GM23338 (cell line): ENCODE measurements at places on chromosomes 1 and 21.

- DNase-seq: no peak
Measured at GRCh38 chr21:38247738-38248510, 8.9 kb upstream of the KCNJ15 start.

DNA sequence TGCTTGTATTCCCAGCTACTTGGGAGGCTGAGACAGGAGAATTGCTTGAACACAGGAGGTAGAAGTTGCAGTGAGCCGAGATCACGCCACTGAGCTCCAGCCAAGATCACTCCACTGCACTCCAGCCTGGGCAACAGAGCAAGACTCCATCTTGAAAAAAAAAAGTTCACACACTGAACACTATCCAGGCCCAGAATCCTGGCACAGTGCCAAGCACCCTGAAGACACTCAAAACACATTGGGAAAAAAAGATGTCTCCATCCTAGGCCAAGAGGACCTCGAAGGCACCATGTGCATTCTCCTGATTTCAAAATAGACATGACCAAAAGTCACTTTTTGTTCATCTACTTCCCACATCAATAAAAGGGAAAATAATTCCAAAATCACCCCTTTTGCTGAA lies 38.7 kb downstream of the SLC9A1 start:
- DNase-seq: no peak

- no peak for DNase-seq
Measured at GRCh38 chr1:212583643-212584042, 24.9 kb upstream of the ATF3 start.

DNA sequence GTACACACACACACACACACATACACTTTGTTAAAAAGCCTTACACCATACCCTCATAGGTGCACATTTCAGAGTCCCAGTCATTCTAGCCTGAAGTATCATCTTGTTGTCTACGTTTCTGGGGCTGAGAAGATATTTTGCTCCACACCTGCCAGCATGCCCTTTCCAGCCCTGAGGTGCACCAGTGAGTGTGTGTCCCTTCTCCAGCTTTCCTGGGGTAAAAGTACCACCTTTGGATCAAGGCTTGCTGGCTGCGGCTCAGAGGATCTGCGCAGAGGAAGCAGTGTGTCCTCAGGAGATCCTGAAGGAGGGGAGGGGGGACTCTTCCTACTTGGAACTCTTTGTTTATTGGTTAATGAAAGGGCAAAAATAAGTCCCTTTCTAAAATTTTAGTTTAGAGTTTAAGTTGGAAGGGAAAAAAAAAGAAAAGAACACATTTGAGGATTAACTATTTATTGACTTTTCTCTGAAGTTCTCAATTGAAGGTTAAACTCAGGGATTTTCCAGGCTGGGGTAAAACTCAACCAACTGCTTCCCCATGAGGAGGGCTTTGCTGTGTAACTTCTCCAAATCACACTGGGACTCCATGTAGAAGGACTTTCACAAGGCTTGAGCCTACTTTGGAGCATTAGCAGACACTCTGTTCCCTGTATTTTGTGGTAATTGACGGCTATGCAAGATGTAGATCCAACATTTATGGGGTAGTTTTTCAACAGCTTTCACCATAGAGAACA lies 200.3 kb upstream of the SGIP1 start:
- DNase-seq: peak; percentile 38

DNA sequence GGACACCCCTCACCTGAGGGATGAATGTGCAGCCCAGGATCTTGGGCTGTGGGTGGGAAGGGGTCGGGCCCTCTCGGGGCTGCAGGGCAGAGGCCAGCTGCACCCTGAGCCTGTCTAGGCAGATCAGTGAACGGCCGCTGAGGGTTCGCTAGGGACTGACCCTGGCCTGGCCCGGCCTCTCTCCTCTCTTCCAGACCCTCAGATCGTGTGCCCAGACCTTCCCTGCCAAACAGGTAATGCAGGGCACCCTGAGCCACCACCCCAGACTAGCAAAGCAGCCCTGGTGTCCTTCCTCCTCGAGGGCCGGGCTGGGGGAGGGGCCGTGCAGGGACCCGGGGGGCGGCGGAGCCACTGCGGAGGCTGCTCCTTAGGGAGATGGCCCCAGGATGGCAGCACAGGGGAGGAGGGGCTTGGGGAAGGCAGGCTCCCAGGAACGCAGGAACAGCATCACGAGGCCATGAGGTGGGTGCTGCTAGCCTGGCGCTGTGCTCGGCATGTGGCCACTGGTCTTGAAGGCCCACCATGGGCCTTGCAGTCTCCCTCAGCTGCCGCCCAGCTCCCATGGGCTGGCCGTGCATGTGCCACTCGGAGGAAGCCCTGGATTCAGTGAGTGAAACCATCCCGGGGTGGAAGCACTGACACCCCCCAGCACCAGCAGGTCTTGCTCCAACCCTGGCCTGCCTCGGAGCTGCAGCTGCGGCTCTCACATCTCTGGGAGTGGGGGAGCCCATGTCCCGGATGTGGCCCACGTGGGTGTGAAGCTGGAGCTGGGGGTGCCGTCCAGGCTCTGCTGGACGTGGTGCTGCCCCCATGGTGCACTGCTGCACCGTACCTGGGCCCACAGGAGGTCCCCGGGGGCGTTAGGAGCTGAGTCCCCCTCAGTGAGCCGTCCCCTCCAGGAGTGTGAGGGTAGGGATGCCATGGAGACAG lies 28.7 kb downstream of the COL6A2 start:
- DNase-seq: no peak

- DNase-seq: no peak
Measured at GRCh38 chr1:101050869-101051268, 25.3 kb upstream of the DPH5 start.

DNA sequence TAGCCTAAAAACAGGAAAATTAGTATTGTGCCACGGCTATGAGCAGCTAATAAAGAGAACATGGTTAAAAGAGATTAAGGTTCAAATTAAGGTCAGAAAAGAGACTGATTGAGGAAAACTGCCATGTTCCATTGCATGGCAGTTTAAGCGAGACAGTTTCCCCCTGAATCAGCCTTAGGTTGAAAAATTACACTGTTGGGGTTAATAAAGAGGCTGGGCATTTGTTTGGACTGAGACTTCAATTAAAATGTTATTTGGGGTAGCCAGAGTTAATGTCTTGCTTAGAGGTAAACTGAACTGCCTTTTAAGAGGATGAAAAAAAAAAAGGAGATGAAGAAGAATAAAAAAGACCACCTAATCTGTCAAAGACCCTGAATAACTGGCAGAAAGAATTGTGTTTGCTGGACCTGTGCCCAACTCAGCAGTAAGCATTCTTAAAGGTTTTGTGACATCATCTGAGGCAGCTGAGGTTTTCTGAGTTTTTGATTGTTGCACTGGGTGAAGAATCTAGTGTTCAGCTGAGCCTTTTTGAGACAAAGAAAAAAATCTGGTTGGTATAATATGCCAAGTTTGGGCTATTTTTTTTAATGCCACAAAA lies 17.7 kb upstream of the PROX1 start:
- DNase-seq: no peak

DNA sequence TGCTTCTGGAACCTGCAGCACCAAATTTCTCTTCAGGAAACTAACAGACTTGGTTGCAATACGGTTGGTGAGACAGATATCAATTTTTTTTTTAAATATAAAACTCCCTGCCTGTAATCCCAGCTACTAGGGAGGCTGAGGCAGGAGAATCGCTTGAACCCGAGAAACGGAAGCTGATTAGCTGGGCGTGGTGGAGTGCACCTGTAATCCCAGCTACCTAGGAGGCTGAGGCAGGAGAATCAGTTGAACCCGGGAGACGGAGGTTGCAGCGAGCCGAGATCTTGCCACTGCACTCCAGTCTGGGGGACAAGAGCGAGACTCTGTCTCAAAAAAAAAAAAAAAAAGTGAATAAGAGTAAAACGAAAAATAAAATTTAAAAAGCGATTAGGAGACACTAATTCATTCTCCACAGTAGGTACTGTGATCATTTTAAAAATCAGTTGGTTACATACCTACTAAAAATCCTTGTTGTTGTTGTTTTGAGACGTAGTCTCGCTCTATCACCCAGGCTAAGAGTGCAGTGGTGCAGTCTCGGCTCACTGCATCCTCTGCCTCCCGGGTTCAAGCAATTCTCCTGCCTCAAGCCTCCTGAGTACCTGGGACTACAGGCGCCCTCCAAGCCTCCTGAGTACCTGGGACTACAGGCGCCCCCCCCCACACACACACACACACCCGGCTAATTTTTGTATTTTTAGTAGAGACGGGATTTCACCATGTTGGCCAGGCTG lies 796 bp upstream of the RBM8A start:
- DNase-seq: no peak

DNA sequence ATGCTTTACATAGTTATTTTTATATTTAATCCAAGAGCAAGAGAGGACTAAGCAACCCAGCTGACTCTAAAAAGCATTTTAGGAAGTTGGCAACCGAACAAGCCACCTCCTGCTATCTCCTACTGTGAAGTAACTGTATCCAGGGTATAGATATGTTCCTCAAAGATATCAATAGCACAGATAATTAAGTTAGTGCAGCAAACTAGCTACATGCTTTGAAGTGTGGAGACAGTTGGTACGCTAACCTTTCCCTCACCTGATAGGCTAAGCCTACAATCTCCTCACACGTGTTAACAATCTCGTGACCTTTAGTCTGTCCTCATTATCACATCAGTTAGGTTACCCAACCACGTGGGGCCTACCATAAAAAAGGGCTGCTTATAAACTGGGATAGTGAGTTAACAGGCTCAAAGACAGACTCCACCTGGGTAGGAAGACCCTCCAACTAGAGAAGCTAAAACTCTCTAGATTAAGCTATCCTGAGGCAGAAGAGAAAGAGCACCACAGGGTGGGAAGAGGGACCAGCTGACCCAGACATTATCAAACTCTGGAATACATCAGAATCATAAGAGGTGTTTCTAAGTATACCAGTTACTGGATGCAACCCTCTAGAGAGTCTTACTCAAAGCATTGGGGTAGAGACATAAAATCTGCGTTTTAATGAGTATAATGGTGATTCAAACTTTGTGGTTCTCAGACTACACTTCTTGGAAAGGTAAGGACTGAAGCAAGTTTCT lies 340.1 kb upstream of the ESRRG start:
- no peak for DNase-seq

- no peak for DNase-seq
Measured at GRCh38 chr1:5428351-5428750, 563.9 kb downstream of the NPHP4 start.

DNA sequence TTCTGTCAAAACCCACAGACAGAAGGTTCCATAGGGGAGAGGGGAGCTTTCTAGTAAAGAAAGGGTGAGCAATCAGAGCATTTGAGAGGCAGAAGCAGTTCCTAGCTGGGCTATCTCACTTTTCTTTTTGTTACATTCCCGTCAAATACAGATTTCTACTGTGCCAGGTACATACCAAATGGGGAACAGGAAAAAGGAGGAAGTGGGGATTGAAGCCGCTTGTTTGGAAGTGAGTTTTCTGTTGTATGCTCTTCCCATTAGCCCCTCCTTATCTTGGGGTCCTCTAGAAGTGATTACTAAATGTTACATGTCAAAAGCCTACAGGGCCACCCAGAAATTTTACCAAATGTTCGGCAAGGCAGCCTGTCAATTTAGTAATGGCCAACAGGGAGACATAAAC lies 116.1 kb downstream of the PAPPA2 start:
- DNase-seq: no peak

GRCh38 chr1:101371259-101371658 lies 134.4 kb downstream of the S1PR1 start:
- no peak for DNase-seq

GRCh38 chr1:119915517-119915916 lies 19.2 kb upstream of the ADAM30 start:
- no peak for DNase-seq

DNA sequence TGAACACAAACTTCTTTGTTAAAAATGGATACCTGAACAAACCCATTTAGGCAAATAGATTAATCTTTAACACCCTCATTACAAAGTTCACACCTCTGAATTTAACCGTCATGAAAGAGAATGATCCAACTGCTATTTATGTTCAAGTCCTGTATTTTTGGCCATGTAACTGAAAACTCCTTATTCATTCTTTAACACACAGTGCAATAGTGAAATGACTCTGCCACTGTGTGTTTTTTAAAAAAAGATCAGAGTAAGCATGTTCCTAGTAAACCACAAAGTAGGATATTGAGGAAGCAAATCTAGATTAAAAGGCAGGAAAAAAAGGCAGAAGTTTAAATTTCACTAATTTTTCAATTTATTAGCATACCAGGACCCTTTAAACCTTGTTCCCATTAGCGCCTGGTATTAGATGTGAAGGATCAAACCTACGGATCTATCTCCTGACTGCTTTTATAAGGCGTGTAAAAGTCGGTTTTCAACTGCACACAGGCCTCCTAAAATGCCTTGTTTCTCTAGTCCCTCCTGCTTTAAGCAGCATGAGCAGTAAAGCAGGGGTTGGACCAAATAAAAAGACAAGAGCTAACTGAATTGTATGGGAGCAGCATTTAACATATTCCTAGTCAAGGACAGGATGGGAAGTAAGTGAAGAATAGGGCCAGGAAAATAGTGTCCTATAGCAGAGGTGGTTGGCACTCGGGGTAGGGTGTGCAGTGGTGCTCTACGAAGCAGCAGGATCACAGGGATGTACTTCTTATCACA lies 33.4 kb downstream of the NUCKS1 start:
- DNase-seq: no peak

DNA sequence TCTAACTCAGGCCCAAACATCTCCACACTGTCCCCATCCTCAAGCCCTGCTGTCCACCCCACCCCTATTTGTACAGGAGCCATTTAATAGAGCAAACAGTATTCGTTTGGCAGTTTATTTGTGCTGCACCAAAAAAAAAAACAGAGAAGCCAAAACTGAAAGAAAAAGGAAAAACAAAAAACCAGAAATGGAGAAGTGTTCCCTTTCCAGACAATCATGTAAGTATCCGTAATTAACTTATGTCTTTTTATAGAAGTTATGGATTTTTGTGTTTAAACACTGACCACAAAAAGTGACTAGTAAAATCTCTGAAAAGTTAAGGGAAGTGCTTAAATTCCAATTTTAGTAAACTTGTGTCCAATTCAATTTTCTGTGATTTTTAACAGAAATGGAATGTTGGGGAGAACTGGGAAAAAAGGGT lies 40.4 kb upstream of the ZBTB18 start:
- DNase-seq: no peak

- peak; percentile 96 for DNase-seq
Measured at GRCh38 chr1:19648689-19649088, 4.6 kb downstream of the NBL1 start.

GRCh38 chr1:224188286-224188685 lies 5.2 kb downstream of the DEGS1 start:
- no peak for DNase-seq

DNA sequence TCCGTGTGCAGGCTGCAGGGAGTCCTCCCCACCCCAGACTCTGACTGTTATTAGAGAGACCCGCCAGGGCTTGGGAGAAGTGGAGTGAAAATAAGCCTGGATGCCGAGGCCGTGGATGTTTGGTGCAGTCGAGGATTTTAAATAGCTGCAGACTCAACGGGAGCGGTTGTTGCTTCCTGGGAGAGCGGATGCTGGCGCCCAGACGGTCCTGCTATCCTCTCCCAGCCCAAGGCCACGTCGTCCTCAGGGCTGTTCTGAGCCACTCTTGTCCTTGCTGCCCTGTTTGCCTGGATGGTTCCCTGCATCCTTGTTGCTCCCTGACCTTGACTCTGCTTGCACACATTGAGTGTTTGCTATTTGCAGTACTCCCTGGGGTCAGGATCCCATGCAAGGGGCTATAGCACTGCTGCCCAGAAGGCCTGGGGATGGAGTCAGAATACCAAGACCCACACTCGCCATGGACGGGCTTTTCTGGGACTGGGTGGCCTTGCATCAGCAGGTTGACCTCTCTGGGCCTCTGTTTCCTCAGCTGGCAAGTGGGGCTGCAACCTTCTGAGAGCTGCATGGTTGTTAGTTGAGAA lies 205.3 kb upstream of the C1orf174 start:
- DNase-seq: no peak

GRCh38 chr1:4653796-4654725 lies at the start of gene AJAP1:
TSS of gene AJAP1 (plus strand) at chr1:4654609. CDS start at chr1:4655426, 817 bp downstream.
- DNase-seq: no peak
